ENCODE measurements at places on chromosomes 3 and 15.

GRCh38 chr3:69368129-69368741 lies 17.7 kb downstream of the FRMD4B start:
- DNase-seq: no peak

DNA sequence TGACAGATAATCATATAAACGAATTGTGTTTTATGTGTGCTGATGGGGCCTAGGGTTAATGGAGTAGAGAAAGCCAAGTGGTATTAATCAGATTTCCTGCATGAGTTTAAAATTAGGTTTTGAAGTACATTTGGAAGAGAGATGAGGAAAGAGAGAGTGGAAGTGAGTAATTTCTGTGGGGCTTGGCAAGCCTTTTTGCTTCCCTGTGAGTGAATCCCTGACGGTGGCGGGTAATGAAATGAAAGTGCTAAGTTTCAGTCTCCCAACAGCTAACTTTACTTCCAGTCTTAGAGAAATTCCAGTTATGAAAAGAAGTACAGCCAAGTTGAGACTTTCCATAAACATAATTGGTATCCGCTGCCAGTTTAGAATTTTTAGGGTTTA lies 139.4 kb downstream of the BBX start:
- no peak for DNase-seq

GRCh38 chr3:42055291-42055690 lies 35.9 kb upstream of the TRAK1 start:
- no peak for DNase-seq

DNA sequence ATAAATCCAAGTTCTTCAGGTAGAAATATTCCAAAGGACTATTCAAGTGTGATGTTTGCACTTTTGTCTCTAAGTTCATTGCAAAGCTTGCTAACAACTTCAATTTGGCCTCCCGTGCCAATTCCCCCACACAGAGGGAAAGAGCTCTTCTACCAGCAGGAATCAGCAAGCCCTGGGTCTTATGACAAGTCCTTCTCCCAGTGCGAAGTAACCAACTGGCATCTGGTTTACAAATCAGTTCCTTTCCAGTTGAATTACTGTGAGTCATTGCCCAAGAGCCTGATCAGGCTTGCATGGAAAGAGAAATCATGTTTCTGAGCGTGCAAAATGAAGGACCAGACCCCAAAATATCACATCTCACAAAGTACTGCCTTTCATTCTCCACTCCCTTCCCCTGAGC lies 62.7 kb upstream of the SLCO3A1 start:
- DNase-seq: no peak

DNA sequence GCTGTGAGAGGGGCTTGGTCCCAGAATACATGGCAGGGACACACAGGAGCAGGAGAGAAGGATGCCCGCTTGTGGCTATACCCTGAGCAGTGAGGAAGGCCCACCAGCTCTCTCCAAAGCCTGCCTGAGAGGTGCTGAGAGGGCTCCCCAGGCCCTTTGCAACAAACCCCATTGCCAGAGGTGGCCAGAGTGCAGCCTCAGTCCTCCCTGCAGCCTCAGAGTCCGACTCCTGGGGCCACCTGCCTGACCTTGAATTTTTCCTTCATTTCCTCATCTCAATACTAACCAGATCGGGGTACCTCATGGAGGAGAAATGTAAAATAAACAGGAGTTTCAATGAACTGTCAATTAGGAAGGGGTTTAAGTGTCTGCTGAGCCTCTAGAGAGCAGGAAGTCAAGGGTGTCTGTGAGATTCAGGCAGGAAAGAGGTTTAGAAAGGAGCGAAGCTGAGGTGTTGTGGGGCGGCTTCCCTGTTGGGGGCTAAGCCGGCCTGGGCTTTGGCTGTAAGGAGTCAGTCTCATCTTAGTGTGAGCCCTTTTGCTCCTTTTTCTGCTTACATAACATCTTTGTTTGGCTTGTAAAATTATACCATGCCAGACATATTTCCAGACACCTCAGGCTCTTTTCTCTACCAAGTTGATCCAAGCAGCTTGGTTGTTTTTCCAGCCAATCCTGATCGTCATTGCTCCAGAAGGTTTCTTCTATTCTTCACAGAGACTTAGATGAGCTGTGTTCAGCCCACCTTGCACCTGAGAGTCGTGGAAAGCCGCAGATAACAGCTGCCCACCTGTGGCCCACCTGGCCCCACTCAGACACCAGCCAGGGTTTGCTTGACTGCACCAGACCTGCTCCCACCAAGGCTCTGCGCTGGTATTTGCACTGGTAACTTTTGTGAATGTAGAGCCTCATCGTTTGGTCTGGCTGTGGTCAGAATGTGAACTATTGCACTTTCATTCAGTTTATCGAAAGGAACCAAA lies 36.7 kb downstream of the CMTM7 start:
- no peak for DNase-seq

GRCh38 chr3:129621626-129622225 lies 15.2 kb upstream of the PLXND1 start:
- no peak for DNase-seq

DNA sequence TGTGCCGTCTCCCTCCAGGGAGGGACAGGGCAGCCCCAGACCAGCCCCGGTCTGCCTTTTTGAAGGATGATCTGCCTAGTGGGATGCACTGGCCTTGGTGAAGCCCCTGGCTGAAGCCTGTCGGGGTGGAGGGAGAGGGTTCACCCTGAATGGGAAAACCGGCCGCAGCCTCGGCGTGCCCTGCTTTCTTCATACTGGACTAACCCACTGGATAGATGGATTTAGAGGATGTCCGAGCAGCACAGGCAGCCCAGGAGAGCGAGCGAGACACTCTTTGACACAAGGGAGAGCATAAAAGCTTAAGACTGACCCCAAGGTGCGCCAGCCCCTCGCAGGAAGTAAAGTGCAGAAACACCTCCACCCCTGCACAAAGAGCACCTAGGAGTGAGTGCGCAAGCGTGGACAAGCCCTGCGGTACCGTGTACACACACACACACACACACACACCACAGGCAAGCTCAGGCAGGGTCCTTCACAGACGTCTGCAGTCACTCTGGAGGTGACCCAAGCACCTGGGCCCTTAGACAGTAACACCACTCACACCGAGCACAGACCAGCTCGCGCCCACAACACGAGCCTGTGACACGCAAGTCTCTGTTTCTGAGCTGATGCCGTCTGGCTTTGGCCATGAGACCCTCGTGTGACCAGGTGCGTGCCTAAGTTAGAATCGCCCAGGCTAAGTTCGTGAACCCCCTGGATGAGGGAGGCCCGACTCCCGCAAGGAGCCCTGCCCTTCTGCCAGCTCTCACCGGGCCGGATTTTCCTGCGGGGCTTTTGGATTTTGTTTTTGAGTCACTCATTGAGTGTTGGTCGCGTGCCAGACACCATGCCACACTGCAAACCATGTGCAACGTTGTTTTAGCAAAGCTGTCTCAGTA lies 11.3 kb downstream of the SEMA4B start:
- no peak for DNase-seq

- no peak for DNase-seq
Measured at GRCh38 chr3:38153221-38153620, 12.1 kb upstream of the OXSR1 start.

DNA sequence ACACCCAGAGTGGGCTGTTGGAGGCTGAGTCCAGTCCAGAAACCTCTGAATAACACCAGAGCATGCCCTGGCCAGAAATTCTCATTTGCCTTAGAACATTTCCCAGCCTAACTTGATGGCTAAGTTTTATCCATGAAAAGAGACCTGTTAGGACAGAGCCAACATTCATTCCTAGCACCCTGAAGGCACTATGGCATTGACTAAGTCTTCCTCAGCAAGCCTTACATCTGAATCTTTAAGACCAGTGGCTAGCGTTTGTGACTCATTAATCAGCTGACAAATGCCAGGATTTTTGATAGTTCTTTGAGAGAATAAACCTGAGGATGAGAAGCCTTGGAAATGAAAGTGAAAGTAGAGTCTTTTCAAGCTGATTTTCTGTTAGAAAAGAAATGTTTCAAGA lies 1087.1 kb upstream of the ALCAM start:
- DNase-seq: no peak

GRCh38 chr3:49535971-49536874 lies 18.1 kb upstream of the BSN start:
- no peak for DNase-seq

GRCh38 chr3:24378313-24378712 lies 116.3 kb downstream of the THRB start:
- no peak for DNase-seq

GRCh38 chr15:75702436-75702835 lies 10.2 kb downstream of the CSPG4 start:
- DNase-seq: no peak

DNA sequence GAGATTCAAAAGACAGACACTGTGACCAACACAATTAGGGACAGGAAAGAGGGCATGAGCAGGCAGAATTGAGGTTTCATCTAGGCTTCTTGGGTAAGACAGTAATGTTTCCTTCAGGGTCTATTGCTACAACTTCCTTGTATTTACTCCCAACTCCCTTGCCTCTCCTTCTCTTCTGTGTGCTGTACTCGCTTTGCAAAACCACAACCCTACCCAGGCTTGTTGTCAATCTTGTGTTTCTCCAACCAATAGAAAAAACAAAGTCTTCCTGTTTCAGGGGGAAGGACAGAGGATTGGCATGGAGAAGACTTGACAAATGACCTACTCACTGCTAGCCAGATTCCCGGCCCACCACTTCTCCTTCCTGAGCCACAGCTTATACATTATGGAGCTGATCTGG lies 36.3 kb upstream of the MASP1 start:
- no peak for DNase-seq

Data from NCI-H510A (cell line).